NCI-H2171 treated with DMSO at 0.1 percent for 48 hours (cell line): ENCODE measurements at places on chromosomes 4 and X.

DNA sequence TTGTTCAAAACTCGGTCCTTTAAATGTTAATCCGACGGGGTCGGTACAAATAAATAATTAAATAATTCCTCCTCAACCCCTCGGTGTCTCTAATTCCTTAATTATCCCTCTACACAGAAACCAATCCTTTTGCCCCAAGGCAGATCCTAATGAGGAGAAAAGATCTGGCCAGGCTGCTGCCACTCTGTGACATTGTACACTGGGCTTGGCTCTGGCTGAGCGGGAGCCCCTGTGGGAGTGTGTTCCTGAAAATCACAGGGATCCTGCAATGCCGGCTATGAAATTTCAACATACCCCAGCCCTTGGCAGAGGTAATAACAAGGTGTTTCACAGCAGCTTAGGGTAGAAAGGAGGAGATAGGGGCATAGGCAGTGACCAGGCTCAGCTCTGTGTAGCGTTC is 96.0 kb downstream of the DHRSX start:
- DNase-seq, result no peak

DNA sequence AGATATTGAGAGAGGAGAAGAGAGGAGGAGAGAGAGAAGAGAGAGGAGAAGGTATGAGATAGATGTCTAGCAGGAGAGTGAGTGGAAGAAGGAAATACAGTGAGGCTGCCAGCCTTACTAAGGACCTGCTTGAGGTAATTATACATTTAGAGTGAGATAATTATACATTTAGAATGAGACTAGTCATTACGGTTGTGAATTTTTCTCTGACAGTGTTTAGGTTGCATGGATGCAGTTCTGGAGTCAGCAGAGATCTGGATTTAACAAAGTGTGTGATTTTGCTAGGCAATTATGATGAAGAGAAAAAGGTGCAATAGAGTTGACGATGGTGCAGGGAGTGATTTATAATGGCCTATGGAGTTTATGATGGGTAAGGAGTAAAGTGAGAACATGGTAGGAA is 187.1 kb upstream of the ARX start:
- no peak for DNase-seq

- DNase-seq, result no peak
These were observed 27.3 kb downstream of the DDX60 start for GRCh38 chr4:168291242-168291641.

DNA sequence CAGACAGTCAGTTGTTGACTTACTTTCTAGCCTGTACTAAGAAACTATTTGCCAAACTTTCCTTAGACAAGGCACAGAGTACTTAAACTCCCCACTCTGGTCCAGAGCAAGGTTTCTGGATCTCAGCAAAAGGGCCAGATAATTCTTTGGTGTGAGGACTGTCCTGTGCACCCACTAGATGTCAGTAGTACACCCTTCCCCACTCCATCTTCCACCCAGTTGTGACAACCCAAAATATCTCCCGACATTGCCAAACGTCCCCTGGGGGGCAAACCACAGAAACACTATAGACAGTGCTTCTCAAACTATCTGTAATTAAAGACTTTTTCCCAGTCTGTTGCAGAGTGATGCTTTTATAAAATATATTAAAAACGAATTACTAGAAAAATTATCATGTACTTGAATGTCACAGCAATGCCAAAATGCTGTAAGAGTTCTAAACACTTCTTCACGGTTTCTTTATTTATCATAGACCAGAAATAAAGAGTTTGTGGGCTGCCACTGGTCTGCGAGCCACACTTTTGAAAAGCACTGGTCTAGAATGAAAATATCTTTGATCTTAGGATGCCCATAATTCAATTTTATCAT is 203.5 kb downstream of the PRDM5 start:
- DNase-seq, result peak; percentile 25

GRCh38 chr4:163833669-163834068 is 339.2 kb downstream of the TMA16 start:
- DNase-seq, result no peak

- no peak for DNase-seq
These were observed 51.9 kb downstream of the EFHC2 start for GRCh38 chrX:44291468-44292092.

- no peak for DNase-seq
These were observed 130.3 kb downstream of the GPR143 start for GRCh38 chrX:9635368-9635767.
